NCI-H446 treated with DMSO at 0.1 percent for 48 hours (cell line): ENCODE measurements at places on chromosomes 6 and 20.

GRCh38 chr20:41874658-41875057 is 256.5 kb upstream of the CHD6 start:
- no peak for DNase-seq

GRCh38 chr20:63025534-63026331 is 19.0 kb upstream of the BHLHE23 start:
- DNase-seq: no peak

DNA sequence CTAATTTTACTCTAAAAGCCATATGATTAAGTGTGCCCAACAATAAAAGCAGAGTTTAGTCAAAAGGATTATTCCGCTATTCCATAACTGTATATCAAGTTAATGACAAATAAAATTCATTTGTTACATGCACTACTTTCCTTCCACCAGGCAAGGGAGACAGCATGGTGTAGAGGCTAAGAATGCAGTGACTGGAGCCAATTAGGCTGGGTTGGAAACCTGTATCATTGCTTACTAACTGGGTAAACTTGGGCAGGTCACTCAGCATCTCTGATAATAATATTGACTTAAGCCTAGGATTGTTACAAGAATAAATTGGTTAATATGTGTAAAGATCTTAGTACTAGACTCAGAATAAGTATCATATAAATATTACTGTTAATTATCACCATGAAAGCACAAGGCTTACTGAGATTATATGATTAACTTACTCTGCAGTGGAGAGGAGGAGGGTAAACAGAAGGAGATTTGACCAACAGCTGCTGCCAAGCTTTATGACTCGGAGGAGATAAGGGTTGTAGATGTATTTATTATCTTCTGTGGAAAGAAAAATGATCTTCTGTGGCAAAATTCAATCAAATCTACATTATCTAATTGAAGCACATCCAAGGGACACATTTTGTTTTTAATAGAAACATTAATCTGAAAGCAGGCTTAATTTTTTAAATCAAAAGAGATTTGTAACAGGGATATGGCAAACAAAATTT is 1459.9 kb downstream of the GRIK2 start:
- no peak for DNase-seq

- DNase-seq: no peak
Measured at GRCh38 chr20:57579898-57580447, 19.1 kb downstream of the PCK1 start.

- DNase-seq: peak; percentile 51
Measured at GRCh38 chr6:156686301-156686994, 90.7 kb upstream of the ARID1B start.

GRCh38 chr6:108711826-108712225 is 136.4 kb upstream of the ARMC2 start:
- no peak for DNase-seq

- no peak for DNase-seq
Measured at GRCh38 chr20:36085686-36086267, 68.8 kb upstream of the EPB41L1 start.

- DNase-seq: no peak
Measured at GRCh38 chr6:74137911-74138310, 441.9 kb downstream of the CD109 start.

GRCh38 chr6:121755485-121755884 is 320.0 kb downstream of the GJA1 start:
- DNase-seq: no peak

GRCh38 chr6:137821491-137821890 is 45.6 kb upstream of the TNFAIP3 start:
- DNase-seq: no peak

DNA sequence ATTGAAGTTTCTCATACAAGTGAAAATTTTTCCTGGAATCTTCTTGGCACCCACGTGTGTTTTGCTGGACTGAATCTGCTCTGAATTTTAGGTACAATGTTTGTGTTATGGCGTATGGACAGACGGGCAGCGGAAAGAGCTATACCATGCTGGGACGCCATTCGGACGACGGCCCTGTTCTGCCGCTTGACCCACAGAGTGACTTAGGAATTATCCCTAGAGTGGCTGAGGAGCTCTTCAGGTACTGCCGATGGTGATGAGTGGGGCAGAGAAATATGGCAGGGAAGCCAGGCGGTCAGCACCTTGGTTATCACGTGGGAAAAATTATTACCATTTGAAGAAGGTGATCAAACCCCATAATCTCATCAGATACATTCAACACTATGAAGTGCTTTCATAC is 36.3 kb downstream of the KIF25 start:
- no peak for DNase-seq

- DNase-seq: no peak
Measured at GRCh38 chr20:49759266-49759950, 45.7 kb upstream of the B4GALT5 start.
